HS-5 (cell line): ENCODE measurements at places on chromosomes 3 and 15.
A peak's percentile ranks its signal among the peaks of the same experiment; 100 is the strongest.

DNA sequence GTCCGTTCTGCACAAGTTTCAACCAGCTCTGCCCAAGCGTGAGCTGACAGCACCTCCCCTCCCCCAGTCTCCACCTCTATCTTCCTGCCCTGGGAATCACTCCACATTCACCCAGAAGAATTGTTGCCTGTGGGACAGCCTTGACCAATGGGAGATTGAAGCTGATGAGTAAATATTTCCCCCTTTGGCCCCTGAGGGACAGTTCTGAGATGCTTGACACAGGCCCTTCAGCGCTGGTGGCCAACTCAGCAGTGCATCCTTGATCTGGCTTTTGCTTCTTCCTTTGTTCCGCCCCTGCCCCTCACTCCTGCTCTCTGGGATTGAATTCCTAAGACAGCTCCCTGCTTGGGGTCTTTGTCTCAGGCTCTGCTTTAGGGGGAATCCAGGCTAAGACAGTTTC lies 13.1 kb upstream of the SKIC8 start:
- DNase-seq, result no peak

DNA sequence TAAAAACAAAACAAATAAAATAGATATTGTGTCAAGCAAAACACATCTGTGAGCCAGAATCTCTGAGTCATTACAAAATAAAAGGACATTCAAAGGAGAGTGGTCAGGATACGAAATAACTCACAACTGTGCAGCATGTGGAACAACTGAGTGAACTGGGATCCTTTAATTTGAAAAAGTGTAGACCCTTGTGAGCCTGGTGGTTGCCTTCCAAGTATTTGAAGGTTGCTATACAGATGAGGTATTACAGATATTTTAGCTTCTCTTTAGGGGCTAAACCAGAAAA lies 26.7 kb downstream of the KCNMB2 start:
- no peak for DNase-seq

DNA sequence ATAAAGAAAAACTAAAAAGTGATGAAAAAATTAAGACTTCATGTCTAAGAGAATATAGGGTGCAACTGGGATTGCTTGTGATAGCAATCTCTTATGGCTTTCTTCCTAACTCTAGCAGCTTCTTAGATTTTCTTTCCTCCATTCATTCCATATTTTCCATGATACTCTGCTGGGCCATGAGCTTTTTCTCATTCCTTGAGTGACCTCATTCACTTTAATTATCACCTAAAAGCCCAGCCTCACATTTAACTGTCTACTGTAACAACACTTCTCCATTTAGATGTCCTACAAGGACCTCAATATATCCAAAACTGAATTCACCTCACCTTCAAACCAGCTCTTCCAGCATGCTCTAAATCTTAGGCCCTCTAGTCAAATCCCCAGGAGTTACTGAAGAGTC lies 49.5 kb upstream of the ANKRD28 start:
- no peak for DNase-seq

GRCh38 chr3:63365671-63366070 lies 87.6 kb downstream of the SYNPR start:
- no peak for DNase-seq

GRCh38 chr3:127960421-127960965 lies 45.5 kb downstream of the KBTBD12 start:
- no peak for DNase-seq

DNA sequence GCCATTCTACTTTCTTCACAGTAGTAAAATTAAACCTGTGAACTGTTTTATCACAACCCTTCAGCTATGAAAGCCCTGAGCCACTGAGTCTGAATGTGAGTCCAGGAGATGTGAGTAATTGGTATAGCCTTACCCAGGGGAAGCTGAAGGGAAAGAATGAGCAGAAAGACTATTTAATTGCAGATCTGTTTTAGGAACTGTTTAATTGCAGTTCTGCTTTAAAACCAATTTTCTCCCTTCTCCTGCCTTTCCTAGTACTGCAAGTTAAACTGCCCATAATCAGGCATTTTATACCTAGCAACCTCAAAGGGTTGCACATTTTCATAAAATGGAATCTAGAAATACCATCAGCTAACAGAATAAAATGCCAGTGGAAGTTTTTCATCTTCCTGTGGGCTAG lies 476.7 kb downstream of the OCA2 start:
- DNase-seq, result no peak

GRCh38 chr3:24522146-24522579 lies 27.5 kb upstream of the THRB start:
- no peak for DNase-seq

DNA sequence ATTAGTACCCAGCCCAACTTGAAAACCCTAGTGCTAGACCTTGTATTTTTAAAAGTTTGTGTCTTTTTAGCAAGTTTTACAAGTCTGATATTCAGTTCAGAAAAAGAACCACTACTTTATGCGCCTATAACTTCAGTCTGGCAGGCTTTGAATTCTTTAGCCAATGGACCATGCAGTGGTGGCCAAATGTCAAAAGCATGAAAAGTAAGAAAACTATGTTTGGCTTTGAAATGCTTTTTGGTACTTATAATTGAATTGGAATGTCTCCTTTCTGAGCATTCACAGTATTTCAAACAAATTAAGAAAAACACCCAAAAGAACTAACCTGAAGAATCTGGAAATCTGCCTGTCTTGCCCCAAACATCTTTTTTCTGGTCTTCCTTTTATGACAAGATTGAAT lies 12.8 kb downstream of the WDR48 start:
- DNase-seq, result no peak

- no peak for DNase-seq
These were observed 111.2 kb upstream of the CFAP20DC start for GRCh38 chr3:59161048-59161447.

DNA sequence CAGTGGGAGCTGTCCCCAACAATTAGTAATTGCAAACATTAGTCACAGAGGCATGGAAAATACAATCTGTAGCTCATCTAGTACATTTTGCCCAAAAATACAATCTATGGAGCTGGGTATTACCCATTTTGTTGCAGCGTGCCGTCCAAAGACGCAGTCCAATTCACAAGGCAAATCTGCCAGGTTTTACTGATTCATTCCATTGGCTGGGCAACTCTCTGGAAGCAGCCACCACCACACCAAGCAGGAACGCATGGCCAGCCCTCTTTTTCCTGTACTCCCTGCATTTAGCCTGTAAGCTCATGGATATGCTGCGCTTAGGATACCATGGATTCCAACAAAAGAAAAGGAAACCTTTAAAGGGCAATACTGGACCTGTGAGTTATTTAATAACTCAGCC lies 60.5 kb upstream of the ARRDC4 start:
- no peak for DNase-seq

DNA sequence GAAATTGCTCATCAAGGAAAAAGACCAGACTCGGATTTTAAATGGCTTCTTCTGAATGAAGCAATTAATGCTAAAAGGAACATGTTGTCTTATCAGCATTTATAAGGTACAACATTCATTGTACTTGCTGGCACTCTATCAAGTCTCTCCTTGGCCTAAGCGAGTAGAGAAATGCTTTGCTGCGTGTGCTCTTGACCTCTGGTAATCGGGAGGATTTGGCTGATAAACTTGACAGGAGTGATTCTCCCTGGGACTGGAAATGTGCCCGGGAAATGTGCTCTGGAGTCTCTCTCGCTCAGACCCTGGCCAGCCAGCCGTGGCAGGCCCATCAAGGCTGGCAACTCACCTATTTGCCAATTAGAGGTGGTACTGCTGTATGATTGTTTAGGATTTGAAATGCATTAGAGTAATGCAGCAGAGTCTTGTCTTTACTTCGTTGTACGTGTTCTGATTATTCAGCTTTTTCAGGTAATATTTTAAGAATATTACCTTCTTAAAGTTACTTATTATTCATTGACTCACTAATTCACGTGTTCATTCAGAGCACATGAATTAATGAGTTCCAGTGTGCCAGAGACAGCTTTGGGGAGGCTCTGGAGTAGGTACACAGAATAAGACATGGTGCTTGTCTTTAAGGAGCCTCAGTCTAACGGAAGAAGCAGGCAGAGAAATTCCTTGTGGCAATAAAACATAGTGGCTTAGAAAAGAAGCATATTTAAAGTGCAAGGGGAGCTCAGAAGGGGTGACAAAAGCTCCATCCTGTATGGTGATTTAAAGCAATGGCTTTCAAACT lies 48.0 kb upstream of the TPRG1 start:
- DNase-seq, result no peak

DNA sequence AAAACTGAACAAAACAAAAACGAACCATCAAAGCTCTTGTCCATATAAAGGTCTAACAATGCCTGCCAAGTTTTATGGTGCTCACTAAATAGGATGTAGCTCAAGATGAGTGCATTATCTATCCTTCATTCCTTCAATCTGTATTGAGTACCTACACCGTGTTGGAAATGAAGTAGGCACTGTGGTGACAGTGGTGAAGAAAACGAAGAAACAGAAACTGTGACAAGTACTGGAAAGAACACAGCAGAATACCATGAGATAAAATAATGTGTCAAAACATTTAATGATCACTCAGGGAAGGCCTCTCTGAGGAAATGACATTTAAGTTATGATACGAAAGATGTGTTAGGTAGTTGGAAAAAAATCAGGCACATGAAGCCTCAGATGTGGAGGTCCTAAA lies 36.2 kb downstream of the CBLB start:
- DNase-seq, result no peak

DNA sequence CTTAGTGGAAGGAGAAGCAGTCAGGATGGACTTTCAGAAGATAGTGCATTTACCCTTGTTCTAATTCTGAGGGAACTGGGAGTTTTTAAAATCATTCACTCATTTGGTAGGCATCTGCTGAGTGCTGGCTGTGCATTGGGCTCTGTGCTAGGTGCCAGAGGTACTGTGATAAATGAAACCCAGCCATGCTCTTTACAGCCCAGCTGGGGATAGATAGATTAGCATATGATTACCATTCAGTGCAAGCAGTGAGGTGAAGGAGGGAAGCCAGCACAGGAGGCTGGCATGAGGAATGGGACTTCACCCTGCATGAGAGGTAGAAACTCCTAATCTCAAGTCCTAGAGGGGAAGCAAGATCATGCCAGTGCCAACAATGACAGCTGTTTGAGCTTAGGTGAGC lies 361.9 kb upstream of the TRIM42 start:
- no peak for DNase-seq

DNA sequence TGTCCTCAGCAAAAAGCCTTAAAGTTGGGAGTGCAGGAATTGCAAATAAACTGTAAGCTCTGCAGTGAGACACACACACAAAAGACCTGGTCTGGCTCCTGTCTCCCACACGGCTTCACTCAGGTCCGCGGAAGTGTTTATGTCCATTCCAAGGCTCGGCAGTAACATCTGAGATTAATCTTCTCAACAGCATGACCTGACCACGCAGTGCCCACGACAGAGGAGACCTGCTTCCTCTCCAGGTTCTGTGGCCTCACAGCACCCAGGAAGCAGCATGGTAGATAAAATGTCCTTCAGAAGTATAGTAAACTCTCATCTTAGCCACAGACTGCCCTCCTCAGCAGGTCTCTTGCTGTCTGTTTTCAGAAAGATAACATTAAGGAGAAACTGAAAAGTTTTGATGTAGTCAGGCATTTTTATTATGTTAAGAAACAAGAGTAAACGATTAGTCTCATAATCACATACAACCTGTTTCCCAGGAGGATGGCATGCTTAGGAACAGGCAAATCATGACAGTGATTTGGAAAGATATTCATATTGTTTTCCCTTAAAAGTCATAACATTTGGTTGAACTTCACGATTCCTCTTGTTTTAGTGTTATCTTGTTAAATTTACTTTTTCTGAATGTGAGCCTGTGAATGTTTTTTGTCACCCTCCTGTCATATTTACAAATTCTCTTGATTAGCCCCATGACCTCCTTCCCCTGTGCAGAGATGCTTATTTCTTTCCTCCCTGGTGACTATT lies 34.6 kb downstream of the CD200R1L start:
- DNase-seq, result no peak

- no peak for DNase-seq
These were observed 293.5 kb downstream of the SOX2 start for GRCh38 chr3:182005219-182005618.

- DNase-seq, result no peak
These were observed 14.6 kb downstream of the SCG5 start for GRCh38 chr15:32656091-32656490.

DNA sequence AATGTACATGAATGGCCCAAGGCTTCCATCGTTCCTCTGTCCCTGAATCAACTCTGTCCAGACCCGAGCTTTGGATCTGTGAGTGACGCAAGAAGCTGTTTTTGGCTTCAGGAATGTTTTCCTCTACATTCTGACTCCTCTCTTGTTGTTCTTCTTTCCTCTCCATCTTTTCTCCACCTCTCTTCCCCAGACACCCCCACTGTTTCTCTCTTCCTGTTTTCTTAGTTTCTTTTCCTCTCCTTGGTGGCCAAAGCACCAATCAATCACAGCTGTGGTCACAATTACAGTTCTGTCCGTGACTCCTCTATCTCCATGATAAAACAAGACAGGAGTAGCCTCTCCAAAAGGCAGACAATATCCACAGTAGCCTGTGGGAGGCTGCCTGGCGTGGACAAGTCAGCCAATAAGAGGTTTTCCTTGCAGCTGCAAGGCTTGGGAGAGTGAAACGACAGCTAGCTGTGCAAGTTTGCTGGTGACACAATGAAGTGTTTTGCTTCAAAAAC lies 4.9 kb upstream of the TMEM212 start:
- DNase-seq, result no peak

DNA sequence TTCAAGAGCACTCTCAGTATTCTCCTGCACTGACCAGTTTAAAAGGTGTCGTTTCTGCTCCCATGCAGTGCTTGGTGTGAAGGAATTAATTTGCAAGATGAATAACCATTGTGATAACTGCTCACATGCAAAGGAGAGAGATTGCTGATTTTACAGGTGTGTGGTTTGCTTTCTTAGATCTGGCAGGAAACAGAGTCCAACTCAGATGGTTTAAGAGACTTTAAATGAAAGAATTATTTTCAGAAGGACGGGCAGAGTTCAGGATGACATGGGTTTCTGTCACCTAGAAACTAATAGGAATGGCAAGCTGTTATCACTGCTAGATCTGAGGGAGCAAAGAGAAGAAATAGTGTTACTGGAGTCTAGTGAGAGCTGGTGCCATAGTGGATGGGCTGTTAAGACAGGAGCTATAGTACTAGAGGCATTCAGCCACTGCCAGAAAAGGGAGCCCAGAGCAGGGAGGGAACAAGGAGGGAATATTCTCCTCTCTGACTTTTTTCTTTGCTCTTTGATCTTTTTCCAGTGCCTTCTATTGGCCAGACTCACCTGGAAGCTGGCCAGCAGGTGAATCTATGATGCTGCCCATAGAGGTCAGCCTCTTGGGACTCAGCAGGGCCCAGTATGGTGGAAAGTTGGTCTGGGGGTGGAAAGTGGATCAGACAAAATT lies 14.9 kb downstream of the ATXN7 start:
- DNase-seq, result no peak

GRCh38 chr15:64092075-64092820 lies 1.4 kb downstream of the CIAO2A start:
- DNase-seq, result no peak

- peak; percentile 24 for DNase-seq
These were observed 975.5 kb downstream of the IGSF11 start for GRCh38 chr3:118059096-118059495.

GRCh38 chr3:62259924-62260323 lies 113.4 kb downstream of the FEZF2 start:
- no peak for DNase-seq

- DNase-seq, result no peak
These were observed 99.4 kb downstream of the UBE3A start for GRCh38 chr15:25339431-25339830.

GRCh38 chr3:50415816-50416215 lies 56.5 kb upstream of the TMEM115 start:
- no peak for DNase-seq

GRCh38 chr3:40753951-40754350 lies 229.2 kb downstream of the ZNF621 start:
- DNase-seq, result no peak
